Central memory CD8-positive, alpha-beta T cell (primary cell): ENCODE measurements at places on chromosomes 16 and 17.

DNA sequence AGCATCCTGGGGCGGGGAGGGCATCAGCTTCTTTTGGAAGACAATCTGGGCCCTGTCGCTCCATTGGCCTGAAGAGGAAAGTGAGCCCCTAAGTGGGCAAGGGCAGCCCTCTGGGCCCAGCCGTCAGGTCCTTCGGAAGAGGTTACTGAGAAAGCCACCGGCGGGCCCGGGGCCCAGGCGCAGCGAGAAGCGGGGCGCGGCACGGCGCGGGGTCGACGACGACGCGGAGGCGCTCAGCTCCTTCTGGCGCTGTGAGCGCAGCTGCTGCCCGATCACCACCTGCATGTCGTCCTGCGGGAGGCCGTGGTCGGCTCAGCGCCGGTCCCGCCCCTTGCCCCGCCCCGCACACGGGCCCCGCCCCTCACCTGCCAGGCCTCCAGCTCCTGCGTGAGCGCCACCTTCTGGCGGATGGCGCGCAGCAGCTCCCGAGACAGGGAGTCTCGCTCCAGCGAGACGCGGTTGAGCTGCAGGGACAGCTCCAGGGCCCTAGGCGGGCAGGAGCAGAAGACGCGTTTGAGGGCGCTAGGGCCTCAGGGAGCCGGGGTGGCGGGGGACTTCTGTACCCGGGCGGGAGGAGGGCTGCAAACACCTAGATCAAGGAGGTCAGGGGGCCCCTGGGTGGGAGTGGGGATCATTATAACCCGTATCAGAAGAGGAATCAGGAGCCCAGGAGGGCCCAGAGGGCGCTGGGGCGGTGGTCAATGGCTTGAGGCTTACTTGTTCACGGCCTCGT is 4.3 kb downstream of the THOC6 start:
- H3K27ac ChIP-seq: no peak overlapping the region
- peaks cover 18% of the 10 kb centered on the region for H3K36me3 ChIP-seq
- H3K4me3 ChIP-seq: peak overlapping the region; percentile 42

GRCh38 chr17:79137789-79138165 is 63.2 kb downstream of the ENGASE start:
- H3K27me3 ChIP-seq: peaks cover 42% of the 10 kb centered on the region
- DNase-seq: no peak
- no peaks in the 10 kb centered on the region for H3K4me1 ChIP-seq
- H3K36me3 ChIP-seq: no peaks in the 10 kb centered on the region

DNA sequence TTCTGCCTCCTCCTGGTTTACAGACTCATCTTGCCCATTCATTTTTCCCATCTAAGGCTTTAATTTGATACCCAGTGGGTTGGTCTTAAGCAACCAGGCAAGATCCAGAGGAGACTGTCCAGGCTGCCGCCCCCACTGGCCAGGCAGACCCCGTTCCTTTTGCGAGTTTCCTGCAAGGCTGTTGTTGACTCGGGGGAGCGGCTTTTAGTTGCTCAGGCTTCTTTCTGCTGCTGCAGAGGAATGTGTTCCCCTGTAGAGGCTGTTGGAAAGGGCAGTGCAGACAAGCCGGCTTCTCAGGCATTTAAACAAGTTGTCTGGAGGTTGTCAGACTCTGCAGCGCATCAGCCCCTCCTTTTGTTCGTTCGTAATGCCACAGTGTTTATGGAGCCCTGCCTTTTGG is 231.2 kb downstream of the PRKCA start:
- H3K27me3 ChIP-seq: no peaks in the 10 kb centered on the region
- no peaks in the 10 kb centered on the region for H3K4me1 ChIP-seq
- no peak for DNase-seq
- peaks cover 3% of the 10 kb centered on the region for H3K36me3 ChIP-seq

- H3K27ac ChIP-seq: peak overlapping the region; percentile 29
- no peak overlapping the region for H3K4me3 ChIP-seq
- DNase-seq: no peak
- peaks cover 12% of the 10 kb centered on the region for H3K4me1 ChIP-seq
- no peaks in the 10 kb centered on the region for H3K27me3 ChIP-seq
Observed at GRCh38 chr17:75908201-75908600, 3.5 kb upstream of the MRPL38 start.

GRCh38 chr17:79974566-79975497 is 60.8 kb downstream of the TBC1D16 start:
- H3K27ac ChIP-seq: no peak overlapping the region
- peaks cover 29% of the 10 kb centered on the region for H3K27me3 ChIP-seq
- no peak for DNase-seq

- H3K4me1 ChIP-seq: no peaks in the 10 kb centered on the region
- no peak for DNase-seq
- peaks cover 10% of the 10 kb centered on the region for H3K27me3 ChIP-seq
- no peak overlapping the region for H3K4me3 ChIP-seq
Observed at GRCh38 chr16:23765933-23766332, 11.1 kb downstream of the CHP2 start.
